Activated CD4-positive, alpha-beta T cell treated with anti-CD3 and anti-CD28 coated beads, Interleukin-2, amount 10 ng/mL, durations not matched to agents 24 days and 14 days (primary cell): ENCODE measurements at places on chromosomes 5 and 9.

- DNase-seq, result peak; percentile 77
Measured at GRCh38 chr5:98769210-98769958, 4.1 kb upstream of the RGMB start.

GRCh38 chr5:79133121-79133656 lies 21.6 kb downstream of the BHMT start:
- DNase-seq, result no peak

- DNase-seq, result no peak
Measured at GRCh38 chr5:149125386-149125891, 15.9 kb upstream of the ABLIM3 start.

GRCh38 chr5:80324912-80325311 lies 5.1 kb downstream of the SPZ1 start:
- no peak for DNase-seq

DNA sequence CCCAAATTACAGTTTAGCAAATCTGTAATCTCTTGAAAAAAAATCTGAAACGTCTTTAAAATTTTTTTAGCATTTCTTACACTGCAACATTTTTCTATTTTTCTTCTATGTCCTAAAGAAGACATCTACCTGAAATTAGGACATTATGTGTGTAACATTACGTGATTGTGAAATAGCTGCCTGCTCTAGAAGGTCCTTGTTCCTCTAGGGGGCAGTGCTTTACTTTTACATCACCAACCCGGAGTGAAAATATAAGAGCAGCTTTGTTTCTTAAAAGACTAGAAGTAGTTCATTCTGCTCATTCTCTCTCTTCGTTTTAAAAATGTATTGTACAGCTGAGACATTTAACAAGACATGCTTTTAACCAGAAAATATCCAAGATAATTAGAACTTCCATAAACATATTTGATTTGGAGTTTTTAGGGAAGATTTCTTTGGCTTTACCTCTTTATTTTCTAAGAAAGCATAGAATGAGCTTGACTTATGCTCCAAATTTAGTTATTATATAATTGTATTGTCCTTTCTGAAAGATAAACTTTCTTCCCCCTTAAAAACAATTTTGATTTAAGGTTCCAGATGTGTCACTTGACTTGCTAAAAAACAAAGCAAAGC lies 48.1 kb upstream of the RIOK2 start:
- peak; percentile 78 for DNase-seq

DNA sequence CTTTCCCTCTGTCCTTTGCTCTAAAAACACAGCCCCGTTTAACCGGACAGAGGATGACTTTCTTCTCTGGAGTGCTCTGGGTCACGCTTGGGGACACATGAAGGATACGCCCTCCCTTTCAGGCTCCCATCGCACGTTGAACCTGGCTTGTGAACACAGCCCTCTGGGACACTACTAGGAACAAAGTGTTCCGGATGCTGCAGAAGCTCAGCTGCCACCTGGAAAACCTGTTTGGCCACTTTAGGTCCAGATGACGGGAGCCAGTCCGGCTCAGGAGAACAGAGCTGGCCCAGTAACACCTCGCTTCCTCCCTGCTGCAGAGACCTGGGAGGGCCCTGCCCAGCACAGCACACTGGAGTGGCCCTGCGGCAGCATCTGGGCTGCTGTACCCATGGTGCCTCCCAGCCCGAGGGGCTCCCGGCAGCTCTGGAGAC lies 60.1 kb downstream of the GADD45G start:
- no peak for DNase-seq

DNA sequence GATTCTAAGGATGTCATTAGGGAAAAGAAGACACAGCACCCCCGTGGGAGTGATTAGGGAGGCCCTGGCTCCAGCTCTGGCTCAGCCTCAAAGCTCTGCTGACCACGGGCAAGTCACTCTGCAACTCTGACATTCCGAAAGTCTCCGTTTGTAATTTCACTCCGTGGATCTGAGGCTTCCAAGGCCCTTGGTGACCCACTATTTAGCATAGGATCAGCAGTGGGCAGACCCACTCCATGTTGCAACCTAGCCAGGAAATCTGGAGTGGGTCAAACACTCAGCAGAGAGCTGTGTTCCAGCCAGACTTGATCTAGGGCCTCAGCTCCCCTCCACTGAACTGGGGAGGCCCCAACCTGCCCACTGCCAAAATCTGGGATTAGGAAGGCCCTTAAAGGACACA lies 11.8 kb downstream of the PHF19 start:
- DNase-seq, result no peak

DNA sequence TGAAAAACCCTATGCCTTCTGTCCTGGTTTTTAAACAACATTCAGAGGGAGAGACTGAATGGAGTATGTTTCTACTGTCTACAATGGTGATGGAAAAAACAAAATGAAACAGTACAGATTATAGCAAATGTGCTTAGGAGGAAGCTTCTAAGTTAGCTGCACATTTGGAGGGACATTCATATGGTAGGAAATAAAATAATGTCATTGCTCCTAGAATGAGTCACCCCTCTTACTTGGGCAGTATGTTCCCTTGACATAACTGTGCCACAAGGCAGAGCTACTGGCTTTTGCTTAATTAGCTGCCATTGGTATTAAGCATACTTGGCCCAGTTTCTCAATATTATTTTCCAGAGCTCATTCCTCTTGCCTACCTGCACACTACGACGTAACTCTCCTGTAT lies 128.9 kb downstream of the GDNF start:
- no peak for DNase-seq

DNA sequence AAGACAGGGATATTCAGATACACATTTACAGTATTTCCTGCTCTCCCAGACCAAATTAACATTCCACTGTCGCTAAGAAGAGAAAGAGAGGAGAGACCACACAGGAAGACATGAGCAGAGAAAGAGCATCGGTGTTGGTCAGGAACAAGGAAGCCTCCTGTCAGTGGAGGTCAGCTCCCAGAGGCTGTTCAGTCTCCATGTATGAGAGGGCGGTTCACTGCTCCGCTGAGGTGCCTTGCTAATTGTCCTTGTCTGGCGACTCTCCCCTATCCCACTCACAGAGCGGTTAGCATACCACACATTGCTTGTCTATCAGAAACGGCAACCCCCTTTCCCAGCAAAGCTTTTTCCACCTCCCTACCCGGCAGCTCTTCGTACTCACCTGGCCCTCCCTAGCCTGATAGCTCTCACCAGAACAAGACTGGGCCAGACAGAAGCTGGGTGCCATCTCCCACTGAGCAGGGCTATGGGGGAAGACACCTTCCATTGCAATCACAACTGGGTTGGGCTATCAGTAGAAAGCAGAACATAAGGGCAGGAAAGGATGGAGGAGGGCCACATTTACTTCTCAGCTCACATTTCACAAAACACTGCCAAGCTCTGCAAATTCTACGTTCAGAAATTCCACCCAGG lies 58.6 kb upstream of the LMNB1 start:
- DNase-seq, result no peak

GRCh38 chr5:54093081-54093492 lies 217.3 kb downstream of the ARL15 start:
- no peak for DNase-seq

GRCh38 chr5:132822650-132823480 lies 7.6 kb downstream of the SHROOM1 start:
- DNase-seq, result peak; percentile 75

- no peak for DNase-seq
Measured at GRCh38 chr5:10202089-10202910, 47.4 kb downstream of the ATPSCKMT start.

- no peak for DNase-seq
Measured at GRCh38 chr5:78587775-78588291, 60.7 kb downstream of the LHFPL2 start.

DNA sequence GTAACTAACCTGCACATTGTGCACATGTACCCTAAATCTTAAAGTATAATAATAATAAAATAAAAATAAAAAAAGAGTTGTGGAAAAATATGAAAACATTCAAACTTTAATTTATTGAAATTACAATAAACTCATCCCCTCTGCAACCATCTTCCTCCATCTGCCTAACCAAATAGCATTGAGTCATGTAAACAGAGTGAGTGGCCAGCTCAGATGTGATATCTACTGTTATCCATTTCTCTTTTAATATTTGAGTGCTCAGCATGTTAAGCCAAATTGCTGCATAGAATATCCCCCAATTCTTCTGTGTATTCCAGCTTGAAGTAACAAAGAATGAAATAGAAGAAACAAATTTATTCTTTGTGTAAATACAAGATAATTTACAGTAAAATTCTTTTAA lies 124.4 kb upstream of the HMHB1 start:
- DNase-seq, result no peak
